Central memory CD8-positive, alpha-beta T cell (primary cell): ENCODE measurements at places on chromosomes 12 and 14.

- H3K27ac ChIP-seq = no peak overlapping the region
- H3K4me1 ChIP-seq = no peaks in the 10 kb centered on the region
- H3K4me3 ChIP-seq = no peak overlapping the region
- H3K36me3 ChIP-seq = no peaks in the 10 kb centered on the region
Measured at GRCh38 chr14:51118993-51119392, 24.1 kb upstream of the TRIM9 start.

- peaks cover 23% of the 10 kb centered on the region for H3K27me3 ChIP-seq
Measured at GRCh38 chr12:117282490-117282889, 78.9 kb downstream of the NOS1 start.

- H3K27ac ChIP-seq = no peak overlapping the region
- H3K4me3 ChIP-seq = no peak overlapping the region
- no peaks in the 10 kb centered on the region for H3K4me1 ChIP-seq
- H3K36me3 ChIP-seq = no peaks in the 10 kb centered on the region
Measured at GRCh38 chr12:23906329-23906728, 43.1 kb downstream of the SOX5 start.

DNA sequence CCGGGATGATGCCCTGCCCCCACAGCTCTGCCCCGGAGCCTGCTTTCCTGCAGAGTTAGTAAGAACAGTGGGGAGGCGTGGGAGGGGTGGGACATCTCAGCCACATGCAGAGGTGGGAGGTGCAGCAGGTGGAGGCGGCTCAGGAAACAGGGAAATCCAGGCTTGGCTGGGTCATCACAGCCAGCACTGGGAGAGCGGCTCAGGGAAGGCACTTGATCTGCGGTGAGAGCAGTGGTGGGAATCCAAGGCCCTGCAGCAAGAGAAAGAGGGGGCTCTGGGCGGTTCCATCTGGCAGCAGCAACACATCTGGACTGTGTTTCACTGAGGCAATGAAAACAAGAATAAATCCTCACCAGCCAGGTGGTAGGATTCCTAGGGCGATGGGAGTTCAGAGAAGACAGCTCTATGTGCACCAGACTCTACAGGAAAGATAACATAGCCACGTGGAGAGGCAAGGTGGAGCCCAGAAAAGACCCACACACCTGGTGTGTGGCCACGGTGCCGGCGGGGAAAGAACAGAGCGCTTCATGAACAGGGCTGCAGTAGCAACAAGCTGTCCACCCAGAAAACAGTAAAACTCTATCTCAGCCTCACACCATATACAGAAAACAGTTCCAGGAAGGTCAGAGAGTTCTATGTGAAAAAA is 57.6 kb downstream of the CCDC85C start:
- DNase-seq = no peak
- H3K27me3 ChIP-seq = no peaks in the 10 kb centered on the region
- H3K4me3 ChIP-seq = no peak overlapping the region
- peaks cover 32% of the 10 kb centered on the region for H3K4me1 ChIP-seq

GRCh38 chr12:44968965-44969364 is 81.9 kb downstream of the DBX2 start:
- H3K4me1 ChIP-seq = no peaks in the 10 kb centered on the region
- H3K36me3 ChIP-seq = no peaks in the 10 kb centered on the region
- no peak overlapping the region for H3K27ac ChIP-seq
- peaks cover 28% of the 10 kb centered on the region for H3K27me3 ChIP-seq
- no peak for DNase-seq
- no peak overlapping the region for H3K4me3 ChIP-seq

GRCh38 chr12:124828264-124829007 is 35.2 kb downstream of the SCARB1 start:
- DNase-seq = no peak
- H3K27me3 ChIP-seq = no peaks in the 10 kb centered on the region
- no peak overlapping the region for H3K4me3 ChIP-seq
- H3K4me1 ChIP-seq = no peaks in the 10 kb centered on the region

GRCh38 chr12:52525661-52526499 is 5.7 kb upstream of the KRT5 start:
- H3K27ac ChIP-seq = no peak overlapping the region
- peak overlapping the region; percentile 52 for H3K4me3 ChIP-seq
- H3K27me3 ChIP-seq = no peaks in the 10 kb centered on the region
- no peaks in the 10 kb centered on the region for H3K36me3 ChIP-seq
- H3K4me1 ChIP-seq = peaks cover 16% of the 10 kb centered on the region
- no peak for DNase-seq

GRCh38 chr12:19088606-19089005 is 40.9 kb upstream of the PLEKHA5 start:
- no peak overlapping the region for H3K27ac ChIP-seq
- H3K36me3 ChIP-seq = peaks cover 1% of the 10 kb centered on the region
- no peak overlapping the region for H3K4me3 ChIP-seq

DNA sequence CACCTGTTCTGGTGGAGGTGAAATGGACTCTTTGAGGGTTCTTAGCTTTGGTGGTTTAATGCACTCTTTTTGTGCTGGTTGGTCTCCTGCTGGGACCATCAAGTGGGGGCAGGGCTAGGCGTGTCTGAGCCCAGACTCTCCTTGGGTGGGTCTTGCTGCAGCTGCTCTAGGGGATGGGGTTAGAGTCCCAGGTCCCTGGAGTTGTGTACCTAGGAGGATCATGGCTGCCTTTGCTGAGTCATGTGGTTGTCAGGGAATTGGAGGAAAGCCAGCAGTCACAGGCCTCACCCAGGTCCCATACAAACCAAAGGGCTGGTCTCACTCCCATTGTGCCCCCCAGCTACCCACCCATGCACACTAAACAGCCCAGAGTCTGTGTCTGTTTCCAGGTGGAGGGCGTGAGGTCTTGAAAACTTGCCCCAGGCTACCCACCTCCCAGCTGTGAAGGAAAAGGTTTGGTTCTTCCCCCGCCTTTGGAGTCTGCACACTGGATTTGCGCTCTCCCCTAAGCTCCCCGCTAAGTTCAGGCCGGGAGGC is 387.7 kb downstream of the TMTC2 start:
- no peak overlapping the region for H3K4me3 ChIP-seq
- no peaks in the 10 kb centered on the region for H3K27me3 ChIP-seq
- H3K4me1 ChIP-seq = no peaks in the 10 kb centered on the region
- H3K36me3 ChIP-seq = no peaks in the 10 kb centered on the region
- H3K27ac ChIP-seq = no peak overlapping the region

DNA sequence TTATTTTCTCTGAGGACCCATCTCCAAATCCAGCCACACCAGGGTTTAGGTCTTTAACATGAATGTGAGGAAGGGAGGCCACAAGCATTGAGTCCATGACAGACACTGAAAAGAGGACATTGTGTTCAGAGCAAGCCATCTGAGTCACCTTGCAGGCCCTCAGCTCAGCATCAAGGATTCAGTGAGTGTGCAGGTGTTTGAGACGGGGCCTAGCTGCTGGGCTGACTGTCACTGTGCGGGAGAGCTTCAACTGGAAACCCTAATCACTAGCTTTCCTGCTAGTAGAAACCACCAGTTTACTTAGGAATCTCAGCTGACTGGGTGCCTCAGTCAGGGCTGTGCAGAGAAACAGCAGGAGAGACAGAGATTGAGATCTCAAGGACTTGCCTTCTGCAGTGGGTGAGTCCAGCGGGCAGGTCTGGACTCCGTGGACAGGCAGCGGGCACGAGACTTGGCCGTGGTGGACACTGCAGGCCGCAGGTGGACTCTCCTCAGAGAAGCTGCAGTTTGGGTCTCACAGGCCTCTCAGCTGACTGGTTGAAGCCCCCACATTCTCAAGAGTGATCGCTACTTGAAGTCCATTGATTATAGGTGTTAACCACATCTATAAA is 86.1 kb upstream of the DYNC1H1 start:
- peaks cover 77% of the 10 kb centered on the region for H3K4me1 ChIP-seq
- H3K36me3 ChIP-seq = peaks cover 32% of the 10 kb centered on the region
- no peaks in the 10 kb centered on the region for H3K27me3 ChIP-seq
- peak overlapping the region; percentile 69 for H3K4me3 ChIP-seq

- H3K36me3 ChIP-seq = peaks cover 27% of the 10 kb centered on the region
- peak overlapping the region; percentile 91 for H3K27ac ChIP-seq
- DNase-seq = no peak
- H3K27me3 ChIP-seq = no peaks in the 10 kb centered on the region
Measured at GRCh38 chr12:120495186-120495730, 655 bp upstream of the DYNLL1 start.

DNA sequence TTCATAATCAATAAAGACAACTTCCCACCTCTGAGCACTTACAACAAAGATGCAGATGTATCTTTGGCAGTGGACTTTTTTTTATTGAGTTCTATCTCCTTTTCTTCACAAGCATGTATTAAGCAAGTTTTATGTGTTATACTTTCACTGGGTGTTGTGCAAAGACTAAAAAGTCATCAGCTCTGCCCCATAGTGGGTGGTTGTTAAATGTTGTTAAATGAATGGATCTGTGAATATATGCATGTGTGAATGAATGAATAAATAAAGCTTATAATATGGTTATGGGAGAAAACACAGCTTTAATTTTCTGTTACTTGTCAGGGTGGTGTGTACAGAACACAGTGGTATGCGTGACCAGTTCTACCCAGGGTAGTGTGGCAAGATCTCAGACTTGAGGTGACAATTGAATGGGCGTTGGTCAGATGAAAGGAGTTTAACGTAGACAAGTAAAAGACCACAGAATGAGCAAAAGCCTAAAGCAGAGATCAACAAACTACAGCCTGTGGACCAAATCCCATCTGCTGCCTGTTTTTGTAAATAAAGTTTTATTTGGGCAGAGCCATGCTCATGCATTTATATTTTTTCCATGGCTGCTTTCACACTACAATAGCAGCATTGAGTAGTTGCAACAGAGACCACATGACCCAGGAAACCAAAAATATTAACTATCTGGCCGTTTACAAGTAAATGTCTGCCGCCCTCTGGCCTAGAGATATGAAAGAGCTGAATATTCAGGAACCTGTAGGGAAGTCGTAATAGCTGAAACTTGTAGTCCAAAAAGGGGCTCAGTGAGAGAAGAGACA is 207.4 kb upstream of the EEA1 start:
- H3K36me3 ChIP-seq = no peaks in the 10 kb centered on the region
- no peak overlapping the region for H3K4me3 ChIP-seq
- DNase-seq = no peak
- H3K27ac ChIP-seq = no peak overlapping the region
- peaks cover 7% of the 10 kb centered on the region for H3K4me1 ChIP-seq

GRCh38 chr12:32896432-32897280 is at the start of gene PKP2:
PKP2 (minus strand) TSS chr12:32896777; CDS start chr12:32896731, 46 bp downstream.
- H3K27ac ChIP-seq = no peak within 1 kb of the TSS
- peak within 1 kb of the TSS; percentile 72 for H3K4me3 ChIP-seq
- H3K4me1 ChIP-seq = peaks cover 16% of the 10 kb centered on the region
- DNase-seq = no peak
- H3K27me3 ChIP-seq = peaks cover 82% of the 10 kb centered on the region
- no peaks in the 10 kb centered on the region for H3K36me3 ChIP-seq

DNA sequence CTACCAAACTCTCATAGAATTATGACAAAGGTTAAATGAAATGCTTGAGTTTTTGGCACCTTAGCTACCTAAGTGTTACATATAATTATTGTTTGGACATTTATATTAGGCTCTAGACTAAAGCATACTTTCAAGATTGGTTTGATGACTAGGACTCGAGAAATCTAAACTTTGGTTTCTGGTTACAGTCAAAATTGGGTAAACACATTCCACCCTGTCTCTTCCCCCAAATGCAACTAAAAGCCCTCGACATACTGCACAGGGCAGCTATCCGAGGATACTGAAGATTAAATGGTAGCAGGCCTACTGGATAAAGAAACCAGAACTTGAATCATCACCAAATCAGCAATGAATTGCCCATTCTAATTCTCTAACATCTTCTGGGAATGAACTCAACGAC is 369.1 kb downstream of the PRKD1 start:
- no peaks in the 10 kb centered on the region for H3K36me3 ChIP-seq
- DNase-seq = no peak
- H3K4me3 ChIP-seq = no peak overlapping the region
- no peak overlapping the region for H3K27ac ChIP-seq
- H3K4me1 ChIP-seq = no peaks in the 10 kb centered on the region
- no peaks in the 10 kb centered on the region for H3K27me3 ChIP-seq

DNA sequence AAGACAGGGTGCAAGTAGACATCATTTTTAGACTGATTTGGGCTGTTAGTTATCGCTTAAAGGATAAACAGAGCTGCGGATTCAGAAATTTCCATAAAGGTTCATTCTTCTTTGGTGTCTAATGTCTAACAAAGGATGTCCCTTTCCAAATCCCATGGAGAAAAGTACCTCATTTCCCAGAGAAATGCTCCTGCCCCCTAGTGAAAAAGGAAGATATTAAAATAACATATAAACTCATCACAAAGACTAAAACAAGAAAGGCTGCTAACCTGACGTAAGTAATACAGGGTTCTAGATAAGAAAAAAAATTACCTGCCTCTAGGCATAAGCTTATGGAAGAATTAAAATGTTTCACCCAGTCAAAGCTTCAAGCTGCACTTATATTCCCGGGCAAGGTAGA is 22.8 kb downstream of the ARMH4 start:
- no peak overlapping the region for H3K4me3 ChIP-seq
- H3K27me3 ChIP-seq = peaks cover 47% of the 10 kb centered on the region
- no peak overlapping the region for H3K27ac ChIP-seq
- no peak for DNase-seq
- H3K36me3 ChIP-seq = no peaks in the 10 kb centered on the region
- H3K4me1 ChIP-seq = no peaks in the 10 kb centered on the region

DNA sequence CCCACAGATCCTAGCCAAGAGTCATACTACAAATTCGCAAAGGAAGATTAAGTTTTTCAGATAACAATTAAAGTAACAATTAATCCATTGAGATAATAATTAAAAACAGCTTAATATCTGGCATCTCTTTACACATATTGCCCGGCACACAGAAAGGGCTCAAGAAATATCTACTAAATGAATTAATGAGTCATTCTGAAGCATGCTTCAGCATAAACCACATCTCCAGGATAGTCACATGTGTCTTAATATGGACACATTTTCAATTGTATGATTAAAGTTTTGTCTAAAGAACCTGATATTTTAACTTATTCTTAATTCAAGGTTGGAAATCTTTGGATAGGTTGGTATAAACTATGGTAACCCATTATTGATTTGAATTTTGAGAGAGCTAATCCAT is 9.6 kb downstream of the ITPR2 start:
- no peaks in the 10 kb centered on the region for H3K27me3 ChIP-seq
- no peak overlapping the region for H3K4me3 ChIP-seq
- peaks cover 32% of the 10 kb centered on the region for H3K4me1 ChIP-seq
- H3K27ac ChIP-seq = no peak overlapping the region
- peaks cover 2% of the 10 kb centered on the region for H3K36me3 ChIP-seq

GRCh38 chr14:103232031-103232808 is 101.8 kb upstream of the EIF5 start:
- no peaks in the 10 kb centered on the region for H3K4me1 ChIP-seq
- H3K27ac ChIP-seq = no peak overlapping the region
- no peak for DNase-seq
- H3K27me3 ChIP-seq = peaks cover 67% of the 10 kb centered on the region
- H3K36me3 ChIP-seq = no peaks in the 10 kb centered on the region

DNA sequence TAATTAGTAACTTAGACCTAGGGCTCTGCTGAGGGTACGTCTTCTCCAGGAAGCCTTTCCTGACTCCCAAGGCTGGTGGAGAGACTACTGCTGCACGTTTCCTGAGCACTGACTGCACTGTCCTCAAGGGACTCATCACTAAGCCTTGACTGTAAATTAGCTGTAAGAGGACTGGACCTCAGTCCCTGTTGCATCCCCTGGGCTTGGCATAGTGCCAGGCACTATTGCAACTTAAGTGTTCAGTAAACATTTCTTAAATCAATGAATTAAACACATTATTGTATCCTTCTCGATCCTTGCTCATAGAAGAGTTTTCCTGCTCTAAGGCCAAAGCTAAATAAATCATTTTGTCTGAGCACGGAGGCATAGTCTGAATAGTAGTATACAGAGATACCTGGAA is 31.9 kb upstream of the IFNG-AS1 start:
- H3K27me3 ChIP-seq = no peaks in the 10 kb centered on the region
- H3K4me3 ChIP-seq = no peak overlapping the region
- H3K36me3 ChIP-seq = no peaks in the 10 kb centered on the region
- no peaks in the 10 kb centered on the region for H3K4me1 ChIP-seq

GRCh38 chr12:67640863-67641262 is 7.7 kb upstream of the DYRK2 start:
- peaks cover 30% of the 10 kb centered on the region for H3K4me1 ChIP-seq
- H3K27me3 ChIP-seq = no peaks in the 10 kb centered on the region
- no peaks in the 10 kb centered on the region for H3K36me3 ChIP-seq
- H3K4me3 ChIP-seq = no peak overlapping the region
- no peak overlapping the region for H3K27ac ChIP-seq
- DNase-seq = no peak
